Ascending aorta (tissue), 2 donors: ENCODE measurements at places on chromosomes 6 and 20. TPM values are rescaled to one million over a fixed set of nuclear protein-coding genes. Genes with fewer than 3 reads are reported as not detected.
A peak's percentile ranks its signal among the peaks of the same experiment; 100 is the strongest.

DNA sequence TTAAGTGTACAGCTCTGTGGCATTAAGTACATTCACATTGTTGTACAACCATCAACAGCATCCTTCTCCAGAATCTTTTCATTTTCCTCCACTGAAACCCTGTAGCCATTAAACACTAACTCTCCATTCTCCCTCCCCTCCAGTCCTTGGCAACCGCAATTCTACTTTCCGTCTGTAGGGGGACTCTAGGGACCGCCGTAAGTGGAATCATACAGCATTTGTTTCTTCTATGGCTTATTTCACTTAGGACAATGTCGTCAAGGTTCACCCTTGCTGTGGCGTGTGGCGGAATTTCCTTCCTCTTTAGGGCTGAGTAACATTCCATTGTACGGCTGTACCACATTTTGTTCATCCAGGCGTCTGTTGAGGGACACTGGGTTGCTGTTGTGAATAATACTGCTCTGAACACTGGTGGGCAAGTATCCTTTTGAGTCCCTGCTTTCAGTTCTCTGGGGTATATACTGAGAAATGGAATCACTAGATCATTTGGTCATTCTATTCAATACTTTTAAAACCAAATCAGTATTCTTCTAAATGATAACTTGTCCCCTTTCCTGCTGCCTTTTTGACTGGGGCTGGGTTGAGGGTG, 50.7 kb downstream of the PPP1R3G start:
- H3K4me1 ChIP-seq = no peaks in the 10 kb centered on the region
- no peak overlapping the region for H3K4me3 ChIP-seq
- DNase-seq = no peak
- H3K27ac ChIP-seq = no peak overlapping the region
- H3K36me3 ChIP-seq = no peaks in the 10 kb centered on the region

- no peak overlapping the region for H3K27ac ChIP-seq
- DNase-seq = no peak
- H3K4me1 ChIP-seq = no peaks in the 10 kb centered on the region
- H3K27me3 ChIP-seq = no peaks in the 10 kb centered on the region
- no peaks in the 10 kb centered on the region for H3K36me3 ChIP-seq
These were observed 13.4 kb upstream of the BTN3A2 start for GRCh38 chr6:26351544-26351953.

PHF10 gene
- 16.6 TPM for total RNA-seq

ARFGEF3 gene
- 1.8 TPM for total RNA-seq

DNA sequence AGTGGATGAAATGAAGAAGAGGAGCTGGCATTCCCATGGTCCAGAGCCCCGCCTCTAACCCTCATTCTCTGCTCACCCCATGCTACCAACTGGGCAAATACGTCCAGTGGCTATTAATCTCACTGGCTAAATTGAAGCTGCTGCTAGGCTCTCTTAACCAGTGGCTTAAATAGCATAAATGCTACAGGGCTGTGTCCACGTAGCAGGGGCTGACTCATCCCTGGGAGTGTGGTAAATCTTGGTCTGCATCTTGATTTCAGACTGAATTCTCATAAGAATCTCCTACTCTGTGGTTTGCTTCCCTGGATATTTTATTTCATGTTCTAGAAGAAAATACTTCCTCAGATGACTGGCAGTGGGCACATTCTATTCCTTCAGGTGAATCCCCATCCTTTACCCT, 193.1 kb upstream of the ARG1 start:
- H3K36me3 ChIP-seq = no peaks in the 10 kb centered on the region
- no peaks in the 10 kb centered on the region for H3K27me3 ChIP-seq
- no peak overlapping the region for H3K27ac ChIP-seq
- H3K4me3 ChIP-seq = no peak overlapping the region
- no peak for DNase-seq

- H3K36me3 ChIP-seq = no peaks in the 10 kb centered on the region
- peaks cover 14% of the 10 kb centered on the region for H3K4me1 ChIP-seq
- no peaks in the 10 kb centered on the region for H3K27me3 ChIP-seq
- DNase-seq = no peak
- H3K27ac ChIP-seq = no peak overlapping the region
These were observed 49.1 kb downstream of the NFATC2 start for GRCh38 chr20:51493346-51493791.

- H3K36me3 ChIP-seq = no peaks in the 10 kb centered on the region
- no peaks in the 10 kb centered on the region for H3K27me3 ChIP-seq
- H3K4me3 ChIP-seq = no peak overlapping the region
- H3K27ac ChIP-seq = no peak overlapping the region
- H3K4me1 ChIP-seq = no peaks in the 10 kb centered on the region
These were observed 144.7 kb upstream of the FBXL4 start for GRCh38 chr6:99092461-99092860.

GRCh38 chr6:112029045-112029822, 24.7 kb upstream of the CCN6 start:
- DNase-seq = peak; percentile 78
- peak overlapping the region; percentile 28 for H3K27ac ChIP-seq
- H3K27me3 ChIP-seq = no peaks in the 10 kb centered on the region
- no peaks in the 10 kb centered on the region for H3K4me1 ChIP-seq

GRCh38 chr6:80454197-80454596, 347.7 kb downstream of the BCKDHB start:
- H3K4me1 ChIP-seq = peaks cover 4% of the 10 kb centered on the region
- no peaks in the 10 kb centered on the region for H3K27me3 ChIP-seq
- no peak overlapping the region for H3K27ac ChIP-seq
- no peak for DNase-seq
- no peak overlapping the region for H3K4me3 ChIP-seq
- no peaks in the 10 kb centered on the region for H3K36me3 ChIP-seq

DNA sequence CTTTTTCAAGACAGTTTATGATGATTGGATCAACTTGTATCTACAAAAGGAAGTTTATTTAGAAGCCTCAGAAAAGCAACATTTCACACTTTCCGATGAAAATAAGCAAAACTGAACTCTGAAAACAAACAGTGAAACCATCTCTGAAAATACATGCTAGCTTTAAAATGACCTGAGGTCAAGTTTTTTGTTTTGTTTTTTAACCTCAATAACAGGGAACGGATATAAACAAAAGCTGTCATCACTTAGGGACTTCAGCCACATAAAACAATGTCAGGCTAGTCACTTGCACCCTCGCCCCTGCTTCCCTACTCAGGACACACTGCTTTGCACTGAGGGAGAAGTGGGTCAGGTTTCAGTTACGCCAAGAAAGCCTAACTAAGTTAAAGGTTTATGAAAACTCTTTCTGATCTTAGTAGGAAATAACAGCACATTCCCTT, 11.6 kb downstream of the BACH2 start:
- peak overlapping the region; percentile 48 for H3K4me3 ChIP-seq
- H3K27ac ChIP-seq = peak overlapping the region; percentile 7
- H3K27me3 ChIP-seq = no peaks in the 10 kb centered on the region

DNA sequence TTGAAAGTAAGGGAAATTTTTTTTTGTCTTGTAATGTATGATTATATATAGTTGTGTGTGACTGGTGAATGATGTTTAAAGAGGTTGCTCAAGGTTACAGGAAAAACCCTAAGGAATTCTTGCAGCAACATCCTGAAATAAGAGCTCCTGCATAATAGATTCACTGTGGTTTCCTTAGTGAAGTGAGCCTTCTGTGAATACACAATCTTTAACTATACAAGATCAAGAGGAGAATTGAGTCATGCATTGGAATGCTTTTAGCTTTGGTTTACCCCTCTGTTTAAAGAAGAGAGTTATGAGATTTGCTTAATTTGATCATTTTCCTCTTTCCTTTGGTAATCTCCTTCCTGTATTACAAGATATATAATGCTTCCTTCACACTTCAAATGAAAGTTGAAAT, 141.6 kb upstream of the EYA4 start:
- H3K4me3 ChIP-seq = no peak overlapping the region
- no peak overlapping the region for H3K27ac ChIP-seq
- H3K36me3 ChIP-seq = no peaks in the 10 kb centered on the region
- no peaks in the 10 kb centered on the region for H3K27me3 ChIP-seq

- peak; percentile 85 for DNase-seq
- H3K27me3 ChIP-seq = no peaks in the 10 kb centered on the region
- H3K27ac ChIP-seq = peak overlapping the region; percentile 61
- H3K4me1 ChIP-seq = no peaks in the 10 kb centered on the region
These were observed 22.2 kb downstream of the RWDD2A start for GRCh38 chr6:83215131-83216047.

DNA sequence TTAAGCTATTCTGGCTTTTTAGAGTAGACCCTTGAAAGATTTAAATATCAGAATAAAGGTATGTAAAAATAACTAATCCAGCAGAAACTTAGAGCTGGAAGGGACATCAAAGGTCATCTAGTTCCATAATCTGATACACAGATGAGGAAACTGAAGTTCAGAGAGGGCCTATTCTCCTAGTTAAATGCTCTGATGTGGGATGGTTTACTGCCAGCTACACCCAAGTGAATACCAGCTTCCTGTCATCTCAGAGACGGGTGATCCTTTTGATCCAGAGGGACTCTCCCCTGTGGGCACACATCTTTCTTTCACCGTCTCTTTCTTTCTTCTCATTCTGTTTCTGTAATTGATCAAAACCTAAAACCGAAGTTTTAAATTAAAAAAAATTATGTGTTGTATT, 94.1 kb downstream of the MAN1A1 start:
- H3K36me3 ChIP-seq = no peaks in the 10 kb centered on the region
- H3K4me3 ChIP-seq = no peak overlapping the region
- H3K4me1 ChIP-seq = no peaks in the 10 kb centered on the region
- H3K27me3 ChIP-seq = no peaks in the 10 kb centered on the region

- H3K36me3 ChIP-seq = no peaks in the 10 kb centered on the region
- H3K27ac ChIP-seq = no peak overlapping the region
- H3K4me1 ChIP-seq = no peaks in the 10 kb centered on the region
- DNase-seq = no peak
- H3K4me3 ChIP-seq = no peak overlapping the region
These were observed 410.5 kb downstream of the PTPRT start for GRCh38 chr20:42779216-42779615.

PGC gene
- 0.53 TPM for total RNA-seq

DNA sequence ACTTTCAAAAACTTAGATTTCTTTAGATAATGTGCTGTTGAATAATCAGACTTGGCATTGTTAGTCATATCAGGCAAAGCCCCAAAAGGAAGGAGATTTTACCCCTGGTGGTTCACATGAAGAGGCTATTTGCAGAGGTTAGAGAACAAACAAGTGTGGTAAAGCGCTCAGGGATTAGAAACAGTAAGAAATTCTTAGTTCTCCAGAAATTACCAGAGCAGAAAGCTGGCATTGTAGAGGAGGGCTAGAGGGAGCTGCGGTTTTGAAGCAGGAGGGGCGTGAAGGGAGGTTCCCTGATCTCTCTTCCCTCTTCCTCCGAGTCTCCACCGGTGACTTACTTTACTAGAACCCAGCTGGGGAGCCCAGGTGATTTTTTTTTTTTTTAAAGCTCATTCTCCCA, 10.2 kb downstream of the MYO6 start:
- H3K4me1 ChIP-seq = no peaks in the 10 kb centered on the region
- H3K36me3 ChIP-seq = no peaks in the 10 kb centered on the region
- H3K27ac ChIP-seq = no peak overlapping the region
- DNase-seq = no peak
- no peak overlapping the region for H3K4me3 ChIP-seq

DNA sequence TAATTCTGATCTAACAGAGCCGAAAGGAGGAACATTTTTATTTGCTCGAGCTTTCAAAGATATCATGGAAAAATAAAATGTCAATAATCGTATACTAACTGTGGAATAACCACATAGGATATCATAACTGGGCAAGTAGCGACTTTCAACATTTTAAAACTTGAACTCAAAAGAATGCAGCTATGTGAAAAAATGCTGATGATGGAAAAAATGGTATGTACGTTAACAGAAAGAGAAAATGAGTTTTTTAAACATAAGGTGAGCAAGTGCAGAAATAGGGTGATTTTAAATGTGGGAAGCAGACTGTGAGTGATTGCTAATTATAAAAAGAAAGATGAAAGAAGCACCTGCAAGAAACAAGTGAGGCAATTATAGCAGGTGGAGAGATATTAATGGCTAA, 238.3 kb upstream of the HSF2 start:
- no peaks in the 10 kb centered on the region for H3K36me3 ChIP-seq
- H3K27me3 ChIP-seq = no peaks in the 10 kb centered on the region
- H3K4me3 ChIP-seq = no peak overlapping the region
- DNase-seq = no peak
- no peak overlapping the region for H3K27ac ChIP-seq

GRCh38 chr20:3250091-3250504, 11.1 kb upstream of the SLC4A11 start:
- H3K4me3 ChIP-seq = no peak overlapping the region
- H3K27me3 ChIP-seq = no peaks in the 10 kb centered on the region
- H3K4me1 ChIP-seq = no peaks in the 10 kb centered on the region
- H3K27ac ChIP-seq = no peak overlapping the region

NELFE gene
- 208 TPM for total RNA-seq

GRCh38 chr6:149834513-149835481, 29.4 kb downstream of the LRP11 start:
- no peak overlapping the region for H3K27ac ChIP-seq
- no peaks in the 10 kb centered on the region for H3K36me3 ChIP-seq
- no peaks in the 10 kb centered on the region for H3K4me1 ChIP-seq
- H3K4me3 ChIP-seq = no peak overlapping the region
- no peaks in the 10 kb centered on the region for H3K27me3 ChIP-seq
- DNase-seq = peak; percentile 76

DNA sequence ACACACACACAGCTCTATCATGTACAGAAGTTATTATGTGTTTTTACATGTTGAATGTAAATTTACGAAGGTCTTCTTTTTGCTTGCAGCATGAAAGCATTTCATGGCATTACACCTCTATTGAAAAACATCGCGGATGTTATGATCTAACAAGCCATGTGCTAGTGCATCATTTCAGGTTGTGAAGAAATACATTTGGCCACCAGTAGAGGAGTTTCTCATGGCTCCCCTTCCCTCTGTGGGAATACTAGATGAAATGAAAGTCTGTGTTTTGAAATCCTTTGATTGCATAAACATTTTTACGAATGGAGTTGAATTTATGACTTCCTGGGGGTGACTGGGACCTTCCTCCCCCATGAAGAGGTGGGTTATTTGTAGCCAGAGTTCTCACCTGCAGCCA, 17.7 kb downstream of the MAS1 start:
- no peaks in the 10 kb centered on the region for H3K36me3 ChIP-seq
- H3K27me3 ChIP-seq = no peaks in the 10 kb centered on the region
- no peak overlapping the region for H3K27ac ChIP-seq
- no peak for DNase-seq
- H3K4me3 ChIP-seq = no peak overlapping the region

SAMD3 gene
- not detected for total RNA-seq

- no peak for DNase-seq
- H3K4me1 ChIP-seq = peaks cover 31% of the 10 kb centered on the region
- H3K27ac ChIP-seq = no peak overlapping the region
- no peaks in the 10 kb centered on the region for H3K36me3 ChIP-seq
These were observed 81.0 kb downstream of the TMEM170B start for GRCh38 chr6:11618533-11618932.

HLA-DOB gene
- total RNA-seq = not detected

DNA sequence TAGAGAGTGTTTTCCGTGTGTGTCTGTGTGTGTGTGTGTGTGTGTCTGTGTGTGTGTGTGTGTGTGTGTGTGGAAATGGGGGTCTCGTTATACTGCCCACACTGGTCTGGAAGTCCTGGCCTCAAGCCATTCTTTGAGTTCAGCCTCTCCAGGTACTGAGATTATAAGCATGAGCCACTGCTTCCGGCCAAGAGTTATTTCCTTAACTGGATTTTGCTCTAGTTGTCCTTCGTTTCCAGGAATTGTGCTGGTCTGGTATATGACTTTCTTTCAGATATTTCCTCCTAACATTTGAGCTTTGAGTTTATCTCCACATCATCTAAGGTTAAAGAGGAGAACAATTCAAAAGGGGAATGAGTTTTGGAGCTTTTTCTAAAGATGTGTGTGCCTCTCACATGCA, 124.8 kb downstream of the SH3BGRL2 start:
- no peaks in the 10 kb centered on the region for H3K4me1 ChIP-seq
- no peak overlapping the region for H3K27ac ChIP-seq
- DNase-seq = no peak

- no peak overlapping the region for H3K4me3 ChIP-seq
- no peak for DNase-seq
- H3K36me3 ChIP-seq = no peaks in the 10 kb centered on the region
These were observed 120.9 kb downstream of the CFAP61 start for GRCh38 chr20:20173254-20173653.
